Tibial artery (tissue), 4 donors: ENCODE measurements at places on chromosomes 7 and 10.
A peak's percentile ranks its signal among the peaks of the same experiment; 100 is the strongest.

GRCh38 chr7:102320601-102321350 lies 34.1 kb downstream of the SH2B2 start:
- no peak for DNase-seq

DNA sequence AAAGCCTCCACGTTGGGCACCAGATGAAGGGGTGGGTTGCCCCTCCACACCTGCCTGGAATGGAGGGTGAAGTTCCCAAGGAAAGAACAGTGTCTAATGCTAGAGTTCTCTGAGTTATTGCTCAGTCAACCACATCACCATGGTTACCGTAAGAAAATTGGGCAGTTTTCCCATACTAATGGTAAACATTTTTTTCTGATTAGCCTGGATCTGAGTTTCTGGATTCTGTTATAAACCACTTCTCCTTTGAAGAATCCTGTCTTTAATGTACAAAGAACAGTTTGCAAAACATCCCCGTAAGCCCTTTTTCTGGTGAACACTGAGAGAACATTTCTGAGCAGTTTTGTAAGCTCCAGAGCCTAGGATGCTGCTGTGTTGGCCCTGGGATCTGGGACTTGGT lies 45.5 kb downstream of the ABCC2 start:
- no peak for DNase-seq

GRCh38 chr10:84469470-84469869 lies 141.1 kb downstream of the CCSER2 start:
- no peak for DNase-seq

DNA sequence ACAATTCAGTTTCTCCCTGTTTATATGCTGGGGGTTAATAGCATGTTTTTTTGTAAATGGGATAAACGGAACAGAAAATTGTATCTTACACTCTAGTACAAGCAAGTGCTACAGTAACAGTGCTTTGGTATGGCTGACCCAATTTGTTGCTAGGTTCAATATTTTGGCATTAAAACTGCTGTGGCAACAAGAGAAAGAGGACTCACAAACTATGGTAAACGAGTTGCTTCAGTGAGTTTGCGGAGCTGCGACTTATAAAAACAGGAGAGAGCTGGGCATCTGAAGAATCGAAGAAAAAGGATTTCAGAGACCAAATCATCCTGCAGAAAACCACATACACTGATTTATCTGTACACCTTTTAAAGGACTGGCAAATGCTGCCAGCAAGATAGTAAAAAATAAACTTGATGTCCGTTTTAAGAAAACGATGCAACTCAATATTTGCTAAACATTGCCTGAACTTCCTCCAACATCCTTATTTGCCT lies 2.2 kb downstream of the GLUD1 start:
- DNase-seq, result no peak

GRCh38 chr7:24368161-24368560 lies 84.2 kb downstream of the NPY start:
- no peak for DNase-seq

DNA sequence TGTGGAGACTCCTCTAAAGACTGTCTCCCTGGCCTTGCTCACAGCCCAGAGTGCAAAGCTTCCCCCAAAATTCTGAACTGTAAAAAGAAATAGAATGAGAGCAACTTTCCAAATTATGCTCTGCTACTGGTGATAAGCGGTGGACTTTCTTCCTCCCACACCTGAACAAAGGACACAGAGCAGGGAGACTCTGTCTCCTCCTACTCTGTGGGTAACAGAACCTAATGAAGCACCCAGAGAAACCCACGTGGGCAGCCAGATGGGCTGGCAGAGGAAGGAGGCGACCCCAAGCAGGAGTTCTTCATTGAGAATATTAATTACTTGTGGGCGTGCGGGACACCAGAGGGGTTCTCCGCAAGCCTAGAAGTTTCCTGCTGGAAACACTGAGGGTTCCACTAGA lies 139.5 kb downstream of the KMT2E start:
- no peak for DNase-seq

GRCh38 chr7:110281362-110281761 lies 809.6 kb upstream of the LRRN3 start:
- no peak for DNase-seq

- peak; percentile 62 for DNase-seq
These were observed 757 bp downstream of the ANKIB1 start for GRCh38 chr7:92246360-92247101.

GRCh38 chr7:50358041-50358705 lies 53.7 kb downstream of the IKZF1 start:
- no peak for DNase-seq

- no peak for DNase-seq
These were observed 32.6 kb upstream of the UNCX start for GRCh38 chr7:1200045-1200444.

DNA sequence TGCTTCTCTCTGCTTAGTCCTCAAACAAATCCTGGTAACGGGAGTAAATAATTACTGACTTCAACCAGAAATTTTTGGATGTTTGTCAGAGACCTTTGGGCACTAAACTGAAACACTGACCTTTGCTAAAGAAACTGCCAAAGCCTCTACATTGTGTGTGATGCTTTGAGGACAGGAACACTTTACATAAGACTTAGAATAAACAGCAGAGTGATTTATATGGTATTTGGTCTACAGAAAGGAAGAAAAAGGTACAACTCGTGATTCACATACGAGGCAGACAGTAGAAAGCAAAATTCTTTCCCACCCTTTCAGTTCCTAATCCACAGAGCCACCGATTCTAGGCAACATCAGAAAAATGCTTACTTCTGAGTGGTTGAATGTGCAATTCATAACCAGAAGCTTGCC lies 59.8 kb downstream of the SLC16A12 start:
- DNase-seq, result no peak

GRCh38 chr10:818010-818409 lies 113.5 kb downstream of the LARP4B start:
- DNase-seq, result no peak

DNA sequence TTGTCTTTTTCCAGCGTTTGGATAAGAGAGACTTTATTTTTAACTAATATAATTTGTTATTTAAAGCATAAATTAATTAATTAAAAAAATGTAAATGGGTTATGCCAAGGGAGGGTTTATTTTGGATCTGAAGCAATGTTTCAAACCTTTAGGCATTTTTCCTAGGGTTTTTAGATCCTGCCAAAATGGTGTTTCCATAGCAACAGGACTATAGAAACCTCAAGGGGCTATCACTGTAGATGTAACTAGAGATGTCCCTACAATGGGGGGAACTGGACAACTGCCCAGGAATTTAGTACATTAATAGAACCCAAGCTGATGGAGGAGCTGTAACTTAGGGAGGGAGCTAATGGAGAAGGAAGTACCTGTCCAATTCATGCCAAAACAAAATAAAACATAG lies 57.3 kb downstream of the SLC39A12 start:
- no peak for DNase-seq

DNA sequence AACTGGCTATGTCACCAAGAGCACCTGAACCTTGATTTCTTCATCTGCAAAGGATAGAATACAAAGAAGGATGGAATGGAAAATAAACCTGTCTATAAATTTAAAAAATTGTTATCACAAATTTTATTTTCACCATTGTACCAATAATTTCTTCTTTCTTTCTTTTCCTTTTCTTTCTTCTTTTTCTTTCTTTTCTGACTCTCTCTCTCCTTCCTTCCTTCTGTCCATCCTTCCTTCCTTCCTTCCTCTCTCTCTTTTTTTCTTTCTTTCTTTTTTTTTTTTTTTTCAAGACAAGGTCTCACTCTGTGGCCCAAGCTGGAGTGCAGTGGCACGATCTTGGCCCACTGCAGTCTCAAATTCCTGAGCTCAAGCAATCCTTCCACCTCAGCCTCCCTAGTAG lies 36.6 kb upstream of the SORBS1 start:
- DNase-seq, result no peak

- no peak for DNase-seq
These were observed 79.6 kb upstream of the EMX2 start for GRCh38 chr10:117462816-117463544.

DNA sequence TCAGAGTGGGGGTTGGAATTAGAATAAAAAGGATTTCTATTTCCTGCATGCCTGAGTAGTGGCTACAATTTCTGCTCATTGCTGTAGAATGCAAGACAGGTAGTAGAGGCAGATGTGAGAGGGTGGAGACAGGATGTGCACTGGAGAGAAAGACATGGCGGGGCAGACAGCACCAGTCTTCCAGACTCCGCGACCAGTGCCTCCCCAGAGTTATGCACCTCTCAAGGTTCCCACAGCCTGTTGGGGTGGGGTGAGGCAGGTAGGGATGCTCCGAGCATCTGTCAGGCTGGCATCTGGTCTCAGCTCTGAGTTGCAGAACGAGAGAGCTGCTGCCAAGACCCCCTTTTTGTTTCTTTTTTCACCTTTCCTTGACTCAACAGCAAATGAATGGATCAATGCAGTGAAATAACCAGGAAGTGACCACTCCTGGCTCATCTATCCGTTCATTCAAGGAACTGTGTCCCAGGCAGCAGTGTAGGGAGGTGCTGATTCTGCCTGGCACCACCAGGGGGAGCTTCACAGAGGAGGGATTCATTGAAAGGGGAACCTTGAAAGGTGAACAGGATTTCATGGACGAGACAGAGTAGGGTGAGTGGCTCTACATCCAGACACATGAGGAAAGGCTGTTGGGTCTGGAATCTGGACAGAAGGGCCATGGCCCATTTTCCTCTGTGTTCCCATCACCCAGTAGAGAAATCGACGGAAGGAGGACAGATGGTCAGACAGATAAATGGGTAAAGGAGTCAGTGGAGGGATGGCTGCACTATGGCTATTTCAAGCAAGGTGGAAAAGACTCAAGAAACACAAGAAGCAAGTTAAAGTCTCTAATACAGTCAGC lies 17.2 kb upstream of the SLC18A3 start:
- no peak for DNase-seq

- DNase-seq, result no peak
These were observed 85.7 kb downstream of the SUGCT start for GRCh38 chr7:40220421-40220911.

- DNase-seq, result peak; percentile 83
These were observed 717 bp downstream of the CNPY4 start for GRCh38 chr7:100119970-100120732.

- DNase-seq, result no peak
These were observed 9.4 kb downstream of the CLDN12 start for GRCh38 chr7:90412458-90413184.

- no peak for DNase-seq
These were observed 110.8 kb upstream of the PTN start for GRCh38 chr7:137454246-137454724.

DNA sequence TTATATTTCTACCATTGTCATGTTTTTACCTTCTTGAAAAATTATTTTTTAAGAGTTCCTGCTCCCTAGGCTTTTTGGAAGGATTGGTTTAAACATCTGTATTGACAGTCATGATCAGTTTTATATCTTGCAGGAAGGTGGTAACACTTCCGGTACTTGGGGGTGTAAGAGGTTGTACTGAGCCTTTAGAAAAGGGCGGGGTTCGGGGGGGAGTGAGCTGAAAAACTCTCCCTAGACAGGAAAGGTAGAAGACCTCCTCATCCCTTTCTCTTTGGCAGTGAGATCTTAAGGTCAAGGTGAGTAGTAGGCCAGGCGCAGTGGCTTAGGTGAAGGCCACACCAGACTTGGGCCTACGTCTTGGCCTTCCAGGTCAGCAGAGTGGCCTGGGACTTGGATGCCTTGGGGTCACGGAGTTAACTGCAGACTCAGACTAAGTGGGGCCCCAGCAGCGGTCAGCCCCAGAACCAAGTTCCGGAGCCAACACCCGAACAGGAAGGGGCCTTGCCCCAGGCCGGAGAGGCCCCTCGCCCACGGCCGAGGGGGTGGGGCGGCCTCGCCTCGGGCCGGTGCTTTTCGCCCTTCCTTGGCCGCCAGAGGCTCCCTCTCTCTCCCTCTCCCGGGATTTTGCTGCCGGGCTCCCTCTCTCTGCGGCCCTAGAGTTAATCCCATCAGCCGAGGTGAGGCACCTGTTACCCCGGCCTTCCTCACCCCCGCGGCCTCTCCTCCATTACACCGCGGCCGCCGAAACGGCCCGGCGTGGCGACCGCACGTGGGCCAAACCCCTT lies at the start of gene PPP1R9A:
PPP1R9A (plus strand) TSS at position 569 of the 785 bp plus-strand sequence. CDS start 2,520 bp downstream, outside the sequence.
- no peak for DNase-seq

- DNase-seq, result no peak
These were observed 31.1 kb downstream of the NOD1 start for GRCh38 chr7:30447466-30447865.

DNA sequence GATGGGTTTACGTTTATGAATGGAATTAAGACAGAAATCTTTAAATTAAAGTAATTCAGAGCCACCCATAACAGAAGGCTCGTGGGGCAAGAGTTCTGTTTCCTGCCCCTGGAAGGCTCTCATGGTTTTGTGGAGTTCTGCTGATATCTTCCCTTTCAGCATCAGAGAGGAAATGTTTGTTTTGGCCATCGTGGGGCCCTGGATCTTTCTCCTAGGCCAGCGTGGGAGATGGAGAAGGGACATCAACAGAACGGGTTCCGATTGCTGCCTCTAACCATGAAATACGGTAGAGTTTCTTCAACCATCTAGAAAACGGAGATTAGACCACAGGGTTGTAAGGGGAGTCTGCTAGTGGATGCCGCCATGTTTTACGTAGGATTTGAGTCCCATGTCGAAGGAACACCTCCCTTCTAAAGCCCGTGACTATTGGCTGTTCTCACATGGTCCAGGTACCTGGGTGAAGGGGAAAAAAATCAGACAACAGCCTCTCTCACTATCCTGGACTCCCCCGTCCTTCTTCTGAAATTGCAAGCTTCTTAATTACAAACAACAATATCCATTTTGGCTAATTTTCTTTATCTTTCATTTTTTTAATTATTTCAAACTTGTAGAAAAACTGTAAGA lies 169.1 kb upstream of the CELF2 start:
- no peak for DNase-seq

- no peak for DNase-seq
These were observed 54.8 kb upstream of the CALD1 start for GRCh38 chr7:134724606-134725005.

- DNase-seq, result peak; percentile 67
These were observed 147.6 kb downstream of the GPR85 start for GRCh38 chr7:112938863-112939573.

DNA sequence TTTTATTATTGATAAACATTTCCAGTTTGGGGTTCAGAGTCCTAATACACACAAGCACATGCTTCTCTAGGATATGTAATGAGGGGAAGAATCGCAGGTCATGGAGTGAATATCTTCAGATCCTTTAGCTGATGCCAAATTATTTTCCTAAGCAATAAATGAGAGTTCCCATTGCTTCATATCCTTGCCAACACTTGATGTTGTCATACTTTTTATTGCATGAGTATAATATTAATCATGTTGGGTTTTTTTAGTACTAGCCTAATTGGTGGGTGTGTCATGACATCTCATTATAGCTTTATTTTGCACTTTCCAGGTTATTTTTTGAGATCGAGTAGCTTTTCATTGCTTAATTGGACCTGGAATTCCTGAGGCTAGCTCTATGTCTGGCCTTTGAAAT lies 35.3 kb downstream of the TLX1 start:
- DNase-seq, result no peak

GRCh38 chr10:111820471-111820870 lies 363.1 kb downstream of the GPAM start:
- DNase-seq, result no peak

DNA sequence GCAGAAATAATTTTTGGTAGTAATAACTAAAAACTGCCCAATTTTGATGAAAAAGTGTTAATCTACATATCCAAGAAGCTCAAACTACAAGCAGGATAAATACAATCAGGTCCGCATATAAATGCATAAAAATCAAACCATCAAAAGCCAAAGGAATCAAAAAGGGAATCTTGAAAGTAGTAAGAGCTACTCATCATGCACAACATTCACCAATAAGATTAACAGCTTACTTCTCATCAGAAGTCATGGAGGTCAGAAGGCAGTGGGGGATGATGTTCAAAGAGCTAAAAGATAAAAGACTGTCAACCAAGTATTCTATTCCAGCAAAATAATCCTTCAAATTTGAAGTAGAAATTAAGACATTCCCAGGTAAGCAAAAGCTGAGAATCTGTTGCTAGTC lies 76.4 kb downstream of the CRPPA start:
- no peak for DNase-seq

- no peak for DNase-seq
These were observed 934.6 kb downstream of the CCSER2 start for GRCh38 chr10:85262992-85263391.
